ENCODE measurements at places on chromosomes 16 and 17.

GRCh38 chr17:65633988-65634387 lies 72.5 kb upstream of the AXIN2 start:
- no peak for DNase-seq

DNA sequence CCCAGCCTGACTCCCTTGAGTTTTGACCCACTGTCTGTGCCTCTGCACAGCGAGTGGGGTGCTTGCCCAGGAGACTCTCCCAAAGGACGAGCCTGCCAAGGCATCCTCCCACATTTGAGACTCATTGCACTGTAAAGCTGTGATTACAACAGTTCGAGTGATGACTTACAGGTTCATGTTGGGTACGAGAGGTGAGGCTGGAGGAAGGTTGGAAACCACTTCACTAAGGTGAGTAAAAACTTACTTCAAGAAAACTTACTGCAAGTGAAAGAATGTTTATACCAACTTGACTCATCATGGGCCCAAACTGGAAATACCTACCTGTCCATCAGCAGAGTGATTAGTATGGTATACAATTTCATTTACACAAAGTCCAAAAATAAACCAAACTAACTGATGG lies 360.1 kb upstream of the CDH11 start:
- DNase-seq: no peak

- DNase-seq: no peak
Measured at GRCh38 chr16:5070431-5071186, 1.0 kb upstream of the ALG1 start.

- no peak for DNase-seq
Measured at GRCh38 chr17:45876539-45876938, 17.8 kb upstream of the MAPT start.

DNA sequence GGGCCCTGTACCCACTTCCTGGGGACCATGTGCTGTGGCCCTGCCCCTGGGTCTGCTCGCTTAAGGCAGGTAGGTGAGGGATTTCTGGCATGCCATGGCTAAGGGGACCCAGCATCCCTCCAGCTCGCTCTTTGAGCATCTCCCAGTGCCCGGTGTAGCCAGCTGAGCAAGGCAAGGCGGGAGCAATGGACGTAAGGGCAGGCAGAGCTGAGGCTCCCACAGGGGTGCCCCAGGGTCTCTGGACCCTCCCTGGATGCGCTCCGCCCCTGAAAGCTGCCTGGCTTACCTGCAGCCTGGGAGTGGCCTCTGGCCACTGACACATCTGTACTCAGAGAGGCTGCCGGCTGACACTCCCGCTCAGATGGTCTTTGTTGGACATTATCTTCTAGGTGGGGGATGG lies 189.9 kb downstream of the IRF8 start:
- no peak for DNase-seq

GRCh38 chr17:36586138-36586537 lies 5.5 kb upstream of the DHRS11 start:
- DNase-seq: no peak

DNA sequence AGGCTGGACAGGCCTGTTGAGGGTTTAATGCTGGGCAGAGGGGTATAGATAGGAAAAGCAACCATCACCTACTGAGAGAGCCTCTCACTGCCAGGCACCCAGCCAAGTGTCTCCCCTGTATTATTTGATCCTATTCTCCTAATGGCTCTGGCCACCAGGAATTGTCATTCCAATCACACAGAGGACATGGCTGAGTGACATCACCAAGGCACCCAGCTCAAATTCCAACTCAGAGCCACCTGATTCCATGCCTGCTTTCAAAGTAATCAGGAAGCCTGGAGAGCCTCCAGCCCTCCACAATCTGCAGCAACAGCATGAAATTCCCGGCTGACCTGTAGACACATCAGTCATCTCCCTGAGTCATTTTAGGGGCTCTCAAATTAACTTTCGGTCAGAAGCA lies 368.9 kb upstream of the C16orf82 start:
- no peak for DNase-seq

DNA sequence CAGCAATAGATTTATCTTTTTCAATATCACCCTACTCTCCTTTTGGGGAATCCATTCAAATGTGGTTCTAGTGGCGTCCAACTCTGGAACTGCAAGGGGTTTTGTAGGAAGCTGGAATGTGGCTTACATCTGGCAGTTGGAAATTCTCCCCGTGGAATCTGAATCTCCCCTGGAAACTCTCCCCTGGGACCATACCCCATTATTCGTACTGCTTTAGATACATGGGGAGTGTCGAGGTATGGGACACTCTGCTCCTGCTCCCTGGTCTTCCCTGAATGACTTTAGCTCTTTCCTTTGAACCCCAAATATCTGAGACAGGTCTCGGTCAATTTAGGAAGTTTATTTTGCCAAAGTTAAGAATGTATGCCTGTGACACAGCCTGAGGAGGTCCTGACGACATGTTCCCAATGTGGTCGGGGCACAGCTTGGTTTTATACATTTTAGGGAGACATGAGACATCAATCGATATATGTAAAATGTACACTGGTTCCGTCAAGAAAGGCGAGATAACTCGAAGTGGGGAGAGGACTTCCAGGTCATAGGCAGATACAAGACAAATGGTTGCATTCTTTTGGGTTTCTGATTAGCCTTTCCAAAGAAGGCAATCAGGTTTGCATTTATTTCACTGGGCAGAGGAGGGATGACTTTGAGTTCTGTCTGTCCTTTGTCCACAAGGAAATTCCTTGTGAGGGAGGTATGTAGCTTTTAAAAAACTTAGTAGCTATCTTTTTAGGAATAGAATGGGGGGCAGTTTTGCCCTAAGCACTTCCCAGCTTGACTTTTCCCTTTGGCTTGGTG lies 89.1 kb upstream of the CORO6 start:
- DNase-seq: no peak

GRCh38 chr17:19372866-19373504 lies 5.3 kb upstream of the MAPK7 start:
- no peak for DNase-seq

GRCh38 chr17:27760069-27760885 lies 40.1 kb downstream of the NOS2 start:
- no peak for DNase-seq

GRCh38 chr17:21036361-21036881 lies 6.4 kb downstream of the USP22 start:
- no peak for DNase-seq

- no peak for DNase-seq
Measured at GRCh38 chr17:61928101-61928436, 287 bp upstream of the INTS2 start.

DNA sequence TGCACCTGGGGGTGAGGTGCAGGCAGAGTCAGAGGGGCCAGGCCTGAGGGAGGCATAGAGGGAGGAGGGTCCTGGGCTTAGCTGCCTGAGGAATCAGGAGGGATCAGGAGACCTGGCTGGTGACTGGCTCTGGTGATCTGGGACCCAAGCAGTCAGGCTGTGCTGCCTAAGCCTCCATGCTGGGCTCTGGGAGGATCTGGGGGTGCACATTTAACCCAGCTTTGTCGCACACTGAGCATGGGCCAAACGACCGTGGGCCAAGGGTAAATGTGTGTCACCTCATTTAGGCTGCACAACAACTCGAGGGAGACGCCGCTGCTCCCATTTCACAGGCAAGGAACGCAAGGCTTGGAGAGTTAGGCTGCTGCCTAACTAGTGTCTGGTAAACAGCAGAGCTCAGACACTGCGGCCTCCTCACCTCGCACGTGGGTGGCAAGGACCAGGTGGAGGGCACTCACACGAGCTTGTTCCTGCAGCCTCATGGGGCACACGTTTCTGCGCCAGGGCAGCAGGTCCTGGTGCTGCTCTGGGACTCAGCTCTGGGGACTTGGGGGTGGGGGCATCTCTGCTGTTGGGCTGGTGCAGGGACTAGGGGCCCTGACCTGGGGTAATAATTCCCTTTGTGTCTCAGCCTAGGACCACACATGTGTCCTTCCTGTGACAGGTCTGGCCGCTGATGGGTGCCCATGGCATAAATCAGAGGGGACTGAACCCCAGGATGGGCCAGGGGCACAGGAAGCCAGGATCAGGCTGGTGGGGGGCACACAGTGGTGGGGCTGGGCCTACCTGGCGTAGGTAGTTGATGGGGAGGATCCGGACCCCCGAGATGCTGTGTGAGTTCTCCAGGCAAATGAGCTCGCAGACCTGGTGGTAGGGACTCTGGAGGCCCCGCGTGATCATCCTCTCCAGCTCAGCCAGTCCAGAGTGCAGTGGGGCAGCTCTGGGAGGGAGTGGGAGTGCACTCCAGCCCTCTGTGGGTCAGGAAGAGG lies 18.7 kb downstream of the TMEM235 start:
- DNase-seq: no peak

DNA sequence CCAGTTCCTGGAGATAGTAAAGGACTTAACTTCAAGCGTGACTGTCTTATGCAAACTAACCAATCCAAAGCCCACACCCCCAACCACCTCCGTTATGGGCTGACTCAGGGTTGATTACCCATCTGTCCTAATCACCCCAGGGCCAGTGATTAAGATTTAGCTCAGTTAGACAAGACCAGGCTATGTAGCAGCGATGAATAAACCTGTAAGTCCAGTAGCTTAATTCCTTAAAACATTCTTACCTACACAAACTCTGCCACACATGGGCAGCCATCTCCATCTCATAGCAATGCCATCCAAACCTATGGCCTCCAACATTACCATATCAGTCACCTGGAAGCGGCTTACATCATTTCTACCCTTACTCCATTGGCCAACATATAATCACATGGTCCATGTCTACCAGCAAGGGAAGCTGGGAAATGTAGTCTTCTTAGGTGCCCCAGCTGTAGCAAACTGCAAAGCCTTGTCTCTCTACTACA lies 266.7 kb downstream of the SHISA9 start:
- DNase-seq: no peak

GRCh38 chr17:48047113-48047740 lies 932 bp upstream of the NFE2L1 start:
- no peak for DNase-seq

DNA sequence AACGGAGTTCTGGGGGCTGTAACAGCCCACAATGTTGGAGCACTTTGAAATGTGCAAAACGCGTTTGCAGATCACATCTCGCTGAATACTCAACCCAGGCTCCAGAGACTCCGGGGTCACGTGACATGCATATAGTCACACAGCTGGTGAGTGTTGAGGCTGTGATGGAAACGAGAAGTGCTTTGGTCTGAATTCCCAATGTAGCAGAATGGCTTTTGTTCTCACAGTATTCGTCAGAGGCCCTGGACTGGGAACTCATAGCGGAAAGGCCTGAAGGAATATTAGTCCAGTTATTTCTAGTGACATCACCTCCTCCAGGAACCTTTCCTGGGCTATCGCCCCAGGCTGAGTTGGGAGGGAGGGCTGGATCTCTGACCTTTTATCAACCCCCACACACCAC lies 95.8 kb upstream of the CRHR1 start:
- DNase-seq: no peak

DNA sequence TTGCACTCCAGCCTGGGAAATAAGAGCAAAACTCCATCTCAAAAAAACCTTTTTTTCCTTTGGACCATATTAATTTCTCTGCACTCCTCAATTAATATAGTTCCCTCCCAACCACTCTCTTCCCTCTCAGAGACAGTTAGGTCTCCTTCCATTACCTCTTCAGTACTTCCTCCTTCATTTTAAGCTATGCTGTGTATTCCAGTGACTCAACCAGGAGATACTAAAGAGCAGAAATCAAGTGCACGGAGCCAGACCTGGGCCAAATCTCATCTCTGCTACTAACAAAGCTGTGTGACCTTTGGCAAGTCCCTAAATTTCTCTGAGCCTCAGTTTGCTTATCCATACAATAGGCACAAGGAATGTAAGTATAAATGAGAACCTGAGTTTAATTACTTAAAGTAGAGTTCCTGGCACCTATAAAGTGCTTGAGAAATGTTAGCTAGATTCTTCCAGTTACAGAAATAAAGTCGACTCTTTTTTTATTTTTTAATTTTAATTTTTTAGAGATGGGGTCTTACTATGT lies 8.5 kb downstream of the PECAM1 start:
- no peak for DNase-seq

DNA sequence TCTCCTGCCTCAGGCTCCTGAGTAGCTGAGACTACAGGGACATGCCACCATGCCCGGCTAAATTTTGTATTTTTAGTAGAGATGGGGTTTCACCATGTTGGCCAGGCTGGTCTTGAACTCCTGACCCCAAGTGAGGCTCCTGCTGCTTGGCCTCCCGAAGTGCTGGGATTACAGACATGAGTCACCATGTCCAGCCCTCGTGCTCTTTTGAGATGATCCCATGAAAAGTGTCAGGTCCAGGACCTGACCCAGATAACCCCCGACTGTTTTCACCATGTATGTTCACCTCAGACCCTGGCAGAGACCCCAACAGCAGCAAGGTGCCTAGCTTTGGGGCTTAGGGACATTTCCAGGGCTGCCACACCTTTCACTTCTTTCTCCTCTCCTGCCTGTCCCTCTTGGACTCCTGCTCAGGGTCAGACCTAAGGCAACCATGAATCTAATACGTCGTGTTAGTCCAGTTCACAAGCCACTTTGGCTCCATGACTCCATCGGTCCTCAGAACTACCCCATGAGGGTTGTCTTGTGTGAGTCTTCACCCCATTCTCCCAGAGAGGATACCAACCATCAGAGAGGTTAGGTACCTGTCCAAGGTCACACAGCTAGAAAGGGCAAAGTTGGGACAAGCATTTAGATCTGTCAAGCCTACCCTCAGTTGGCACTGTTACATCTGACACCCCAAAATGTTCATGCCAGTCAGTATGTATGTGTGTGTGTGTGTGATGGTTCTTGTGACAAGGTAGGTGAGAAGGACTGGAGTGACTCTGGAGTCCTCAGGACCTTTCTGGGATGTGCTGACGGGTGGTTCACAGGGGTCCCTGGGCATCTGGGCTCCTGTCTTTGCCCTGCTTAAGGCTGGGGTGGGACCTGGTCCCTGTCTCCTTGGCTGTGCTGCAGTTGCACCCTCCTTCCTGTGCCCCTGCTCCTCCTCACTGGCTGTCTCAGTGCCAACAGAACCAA lies 23.1 kb upstream of the MAP3K14 start:
- no peak for DNase-seq

GRCh38 chr16:56347166-56347565 lies 78.2 kb downstream of the AMFR start:
- DNase-seq: no peak

- no peak for DNase-seq
Measured at GRCh38 chr17:38326996-38327792, 16.6 kb downstream of the GPR179 start.

- DNase-seq: no peak
Measured at GRCh38 chr17:13531721-13532120, 70.0 kb downstream of the HS3ST3A1 start.

GRCh38 chr17:66652840-66653507 lies 181.9 kb upstream of the CACNG5 start:
- no peak for DNase-seq

Measured in NCI-H187 treated with DMSO at 0.1 percent for 48 hours (cell line).